ENCODE measurements at places on chromosomes 16 and 17. TPM values are rescaled to one million over a fixed set of nuclear protein-coding genes. Genes with fewer than 3 reads are reported as not detected.

GRCh38 chr16:8798174-8798527 is 512 bp downstream of the PMM2 start:
- peaks cover 56% of the 10 kb centered on the region for H3K4me1 ChIP-seq
- peaks cover 25% of the 10 kb centered on the region for H3K36me3 ChIP-seq
- no peaks in the 10 kb centered on the region for H3K27me3 ChIP-seq
- peak overlapping the region; percentile 85 for H3K27ac ChIP-seq

The TMEM88 gene
- polyA plus RNA-seq = 17.4 TPM

The RCVRN gene
- 0.75 TPM for polyA plus RNA-seq

GRCh38 chr16:60166-60565 is 6.5 kb downstream of the SNRNP25 start:
- no peaks in the 10 kb centered on the region for H3K27me3 ChIP-seq
- H3K27ac ChIP-seq = no peak overlapping the region
- peaks cover 98% of the 10 kb centered on the region for H3K36me3 ChIP-seq
- no peak overlapping the region for H3K4me3 ChIP-seq
- DNase-seq = no peak

- no peaks in the 10 kb centered on the region for H3K4me1 ChIP-seq
- DNase-seq = no peak
- H3K4me3 ChIP-seq = no peak overlapping the region
- no peaks in the 10 kb centered on the region for H3K27me3 ChIP-seq
These were observed 299.3 kb upstream of the SALL1 start for GRCh38 chr16:51450376-51450775.

The EPOP gene
- polyA plus RNA-seq = 1.5 TPM

DNA sequence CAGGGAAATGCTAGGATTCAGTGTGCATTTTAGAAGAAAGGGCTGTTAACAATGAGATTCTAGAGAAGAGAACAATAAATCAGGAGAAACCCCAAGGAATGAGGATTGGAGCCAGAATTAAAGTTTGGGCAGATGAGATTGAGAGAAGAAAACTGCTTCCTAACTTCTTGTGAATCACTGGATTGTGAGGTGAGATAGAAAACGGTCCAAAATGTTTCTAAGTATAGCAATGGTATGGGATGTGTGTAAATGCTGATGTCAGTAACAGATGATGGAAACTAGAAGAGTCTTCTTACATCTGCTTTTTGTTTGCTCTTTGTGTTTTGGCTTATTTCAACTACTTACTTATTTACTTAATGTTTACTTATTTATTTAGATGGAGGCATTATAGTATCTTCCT is 123.0 kb downstream of the KCNJ2 start:
- no peaks in the 10 kb centered on the region for H3K36me3 ChIP-seq
- peaks cover 6% of the 10 kb centered on the region for H3K4me1 ChIP-seq
- no peak overlapping the region for H3K27ac ChIP-seq
- no peak overlapping the region for H3K4me3 ChIP-seq

The LGALS9B gene
- polyA plus RNA-seq = 7.9 TPM

GRCh38 chr17:78396441-78397337 is 18.2 kb downstream of the PGS1 start:
- DNase-seq = peak; percentile 64
- H3K4me3 ChIP-seq = no peak overlapping the region
- H3K27me3 ChIP-seq = no peaks in the 10 kb centered on the region
- H3K4me1 ChIP-seq = peaks cover 51% of the 10 kb centered on the region

DNA sequence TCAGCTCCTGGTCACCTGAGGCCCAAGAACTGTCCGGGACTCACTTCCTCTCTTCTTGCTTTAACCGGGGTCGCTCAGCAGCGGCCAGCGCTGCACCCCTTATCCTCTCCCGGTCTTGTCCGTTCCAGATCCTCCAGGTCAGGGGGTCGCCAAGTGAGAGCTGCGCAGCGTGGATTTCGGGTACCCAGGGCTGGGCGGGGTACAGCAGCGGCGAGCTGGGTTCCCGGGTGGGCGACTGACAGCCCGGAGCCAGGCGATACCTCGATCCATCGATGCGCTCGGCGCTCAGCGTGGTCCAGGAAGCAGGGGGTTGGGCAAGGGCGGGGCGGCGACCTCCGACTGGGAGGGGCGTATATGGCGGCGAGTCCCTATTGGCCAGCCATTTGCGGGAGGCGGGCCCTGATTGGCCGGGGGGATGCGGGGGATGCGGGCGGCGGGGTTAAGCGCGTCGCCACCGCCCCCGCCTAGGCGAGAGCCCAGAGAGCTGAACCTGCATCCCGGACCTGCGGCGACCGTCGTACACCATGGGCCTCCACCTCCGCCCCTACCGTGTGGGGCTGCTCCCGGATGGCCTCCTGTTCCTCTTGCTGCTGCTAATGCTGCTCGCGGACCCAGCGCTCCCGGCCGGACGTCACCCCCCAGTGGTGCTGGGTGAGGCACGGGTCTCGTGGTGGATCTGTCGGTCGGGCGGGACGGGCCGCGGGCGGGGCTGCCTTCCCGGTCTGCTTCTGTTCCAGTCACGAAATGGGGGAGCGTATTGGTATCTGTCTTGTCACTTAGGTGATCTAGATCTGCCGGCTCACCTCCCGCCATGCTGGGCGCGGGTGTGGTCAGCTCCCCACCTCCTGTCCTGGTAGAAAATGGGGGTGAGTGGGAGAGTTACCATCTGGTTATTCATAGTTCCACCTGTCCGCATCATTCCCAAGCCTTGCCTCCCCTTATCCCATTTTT is at the start of gene PLA2G15:
PLA2G15 (plus strand) TSS at position 471 of the 951 bp plus-strand sequence; CDS start at position 525, 54 bp downstream.
- peaks cover 14% of the 10 kb centered on the region for H3K36me3 ChIP-seq
- H3K27ac ChIP-seq = peak within 1 kb of the TSS; percentile 28
- no peaks in the 10 kb centered on the region for H3K27me3 ChIP-seq

- DNase-seq = no peak
- no peak overlapping the region for H3K4me3 ChIP-seq
These were observed 8.6 kb upstream of the NUDT16L1 start for GRCh38 chr16:4684763-4685162.

The MILR1 gene
- polyA plus RNA-seq = 2.7 TPM

- H3K4me3 ChIP-seq = peak overlapping the region; percentile 30
- peaks cover 5% of the 10 kb centered on the region for H3K36me3 ChIP-seq
- H3K27me3 ChIP-seq = no peaks in the 10 kb centered on the region
- H3K27ac ChIP-seq = peak overlapping the region; percentile 76
These were observed 14.3 kb downstream of the PIEZO1 start for GRCh38 chr16:88770461-88771293.

The EIF1 gene
- polyA plus RNA-seq = 333 TPM

The MEIOB gene
- polyA plus RNA-seq = not detected

DNA sequence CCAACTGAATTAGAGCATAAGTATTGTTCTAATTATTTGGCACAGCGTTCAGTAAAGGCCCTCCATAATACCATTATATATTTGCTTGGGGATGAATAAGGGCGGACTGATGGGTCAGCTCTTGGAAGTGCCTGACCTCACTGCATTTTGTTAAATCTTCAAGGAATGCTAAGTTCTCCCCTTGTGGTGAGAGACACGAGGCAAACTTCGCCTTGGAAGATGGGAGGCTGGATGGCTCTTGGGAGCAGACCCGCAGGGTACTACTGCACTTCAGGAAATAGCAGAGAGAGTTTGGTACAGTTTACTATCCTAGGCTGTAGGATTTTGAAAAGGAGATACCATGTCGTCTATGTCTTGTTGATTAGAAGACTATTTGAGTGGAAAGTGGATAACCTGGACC is 87.0 kb upstream of the RPRML start:
- no peak overlapping the region for H3K4me3 ChIP-seq
- no peak for DNase-seq
- H3K27me3 ChIP-seq = no peaks in the 10 kb centered on the region

The RAI1 gene
- polyA plus RNA-seq = 12.0 TPM

GRCh38 chr16:88116121-88116520 is 164.9 kb downstream of the BANP start:
- H3K4me1 ChIP-seq = no peaks in the 10 kb centered on the region
- DNase-seq = no peak
- no peak overlapping the region for H3K4me3 ChIP-seq
- no peak overlapping the region for H3K27ac ChIP-seq
- H3K27me3 ChIP-seq = no peaks in the 10 kb centered on the region

The CNEP1R1 gene
- 5.5 TPM for polyA plus RNA-seq

The CCL22 gene
- polyA plus RNA-seq = 0.12 TPM

DNA sequence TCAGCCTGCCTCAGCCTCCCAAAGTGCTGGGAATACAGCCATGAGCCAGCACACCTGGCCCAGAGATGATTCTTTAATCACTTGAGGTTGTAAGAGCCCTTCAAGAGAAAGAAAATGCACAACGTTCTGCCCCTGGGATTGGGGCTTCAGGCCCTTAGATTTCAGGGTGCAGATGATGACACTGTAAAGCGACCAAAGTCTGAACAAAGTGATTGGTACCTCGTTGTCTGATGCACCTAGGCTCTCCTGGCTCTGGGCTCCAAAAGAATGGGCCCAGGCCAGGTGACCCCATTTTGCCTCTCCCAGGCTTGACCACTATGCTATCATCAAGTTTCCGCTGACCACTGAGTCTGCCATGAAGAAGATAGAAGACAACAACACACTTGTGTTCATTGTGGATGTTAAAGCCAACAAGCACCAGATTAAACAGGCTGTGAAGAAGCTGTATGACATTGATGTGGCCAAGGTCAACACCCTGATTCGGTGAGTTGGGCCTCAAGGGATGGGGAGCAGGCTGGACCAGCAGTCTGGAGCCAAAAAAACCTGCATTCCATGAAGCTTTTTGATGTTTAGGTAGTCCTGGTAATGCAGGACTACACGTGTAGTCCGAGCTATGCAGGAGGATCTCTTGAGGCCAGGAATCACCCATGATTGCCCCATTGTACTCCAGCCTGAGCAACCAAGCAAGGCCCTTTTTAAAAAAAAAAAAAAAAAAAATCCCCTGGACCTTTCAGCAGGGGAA is 2.8 kb downstream of the RPL23A start:
- H3K4me1 ChIP-seq = peaks cover 46% of the 10 kb centered on the region
- H3K36me3 ChIP-seq = peaks cover 44% of the 10 kb centered on the region
- H3K27ac ChIP-seq = no peak overlapping the region
- no peaks in the 10 kb centered on the region for H3K27me3 ChIP-seq

DNA sequence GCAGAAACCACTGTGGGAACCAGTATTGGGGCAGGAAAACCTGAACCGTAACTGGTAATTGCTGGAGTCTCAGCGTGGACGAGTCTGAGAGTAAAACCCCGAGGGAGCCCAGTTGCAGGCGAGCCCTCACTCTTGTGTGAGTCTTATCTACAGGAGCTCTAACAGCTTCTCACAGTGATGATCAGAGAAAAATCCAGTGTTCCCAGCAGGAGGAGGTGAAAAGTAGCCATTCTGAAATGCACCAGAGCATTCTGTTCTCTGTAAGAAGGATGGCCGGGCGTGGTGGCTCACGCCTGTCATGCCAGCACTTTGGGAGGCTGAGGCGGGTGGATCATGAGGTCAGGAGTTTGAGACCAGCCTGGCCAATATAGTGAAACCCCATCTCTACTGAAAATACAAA is 161.2 kb downstream of the COPRS start:
- H3K36me3 ChIP-seq = no peaks in the 10 kb centered on the region
- H3K4me3 ChIP-seq = no peak overlapping the region
- DNase-seq = no peak
- peaks cover 15% of the 10 kb centered on the region for H3K4me1 ChIP-seq

The MYL11 gene
- 4.7 TPM for polyA plus RNA-seq

- no peaks in the 10 kb centered on the region for H3K4me1 ChIP-seq
- H3K4me3 ChIP-seq = no peak overlapping the region
- no peak overlapping the region for H3K27ac ChIP-seq
These were observed 109.9 kb downstream of the TANC2 start for GRCh38 chr17:63075969-63076368.

DNA sequence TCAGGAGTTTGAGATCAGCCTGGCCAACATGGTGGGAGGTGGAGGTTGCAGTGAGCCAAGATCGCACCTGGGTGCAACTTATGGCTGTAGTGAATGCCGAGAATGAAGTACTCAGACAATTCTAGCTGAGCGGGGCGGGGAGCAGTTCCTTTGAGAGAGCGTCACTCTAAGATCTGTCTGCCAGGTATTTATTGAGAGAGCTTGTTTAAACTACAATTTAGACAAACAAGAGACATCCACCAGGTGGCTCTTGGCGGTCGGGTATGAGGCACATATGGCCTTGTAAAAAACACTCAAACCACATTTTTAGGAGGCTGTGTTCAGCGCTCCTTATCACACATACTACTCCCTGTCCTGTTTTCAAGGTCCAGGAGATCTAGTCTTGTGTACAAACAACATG is 40.6 kb upstream of the CDH1 start:
- no peak for DNase-seq
- H3K36me3 ChIP-seq = no peaks in the 10 kb centered on the region
- H3K4me3 ChIP-seq = no peak overlapping the region
- H3K27ac ChIP-seq = no peak overlapping the region

DNA sequence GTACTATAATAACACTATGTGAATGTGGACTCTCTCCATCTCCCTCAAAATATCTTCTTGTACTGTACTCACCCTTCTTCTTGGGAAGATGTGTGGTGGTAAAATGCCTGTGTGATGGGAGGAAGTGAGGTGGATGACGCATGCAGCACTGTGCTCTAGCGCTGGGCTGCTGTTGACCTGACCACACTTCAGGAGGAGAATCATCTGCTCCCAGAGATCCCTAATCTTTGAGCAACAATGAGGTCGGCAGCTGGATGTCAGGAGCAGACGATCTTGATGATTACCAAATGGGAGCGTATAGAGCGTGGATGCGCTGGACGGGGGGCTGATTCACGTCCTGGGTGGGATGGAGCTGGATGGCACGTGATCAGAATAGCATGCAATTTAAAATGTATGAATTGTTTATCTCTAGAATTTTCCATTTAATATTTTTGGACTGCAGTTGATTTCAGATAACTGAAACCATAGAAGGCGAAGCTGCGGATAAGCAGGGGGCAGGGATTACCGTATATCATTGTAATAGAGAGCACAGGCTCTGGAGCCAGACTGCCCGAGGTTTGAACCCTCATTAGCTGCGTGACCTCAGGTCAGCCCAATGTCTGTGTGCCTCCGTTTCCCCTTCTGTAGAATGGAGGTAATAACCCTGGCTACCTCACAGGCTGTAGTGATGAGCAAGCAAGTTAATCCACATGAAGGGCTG is 23.7 kb upstream of the CYLD start:
- no peaks in the 10 kb centered on the region for H3K36me3 ChIP-seq
- no peak overlapping the region for H3K27ac ChIP-seq
- H3K27me3 ChIP-seq = no peaks in the 10 kb centered on the region
- H3K4me3 ChIP-seq = no peak overlapping the region
- peak; percentile 34 for DNase-seq

- no peak overlapping the region for H3K4me3 ChIP-seq
- peaks cover 23% of the 10 kb centered on the region for H3K4me1 ChIP-seq
- H3K27ac ChIP-seq = peak overlapping the region; percentile 58
These were observed 17.3 kb downstream of the SLC5A10 start for GRCh38 chr17:18968945-18969887.

DNA sequence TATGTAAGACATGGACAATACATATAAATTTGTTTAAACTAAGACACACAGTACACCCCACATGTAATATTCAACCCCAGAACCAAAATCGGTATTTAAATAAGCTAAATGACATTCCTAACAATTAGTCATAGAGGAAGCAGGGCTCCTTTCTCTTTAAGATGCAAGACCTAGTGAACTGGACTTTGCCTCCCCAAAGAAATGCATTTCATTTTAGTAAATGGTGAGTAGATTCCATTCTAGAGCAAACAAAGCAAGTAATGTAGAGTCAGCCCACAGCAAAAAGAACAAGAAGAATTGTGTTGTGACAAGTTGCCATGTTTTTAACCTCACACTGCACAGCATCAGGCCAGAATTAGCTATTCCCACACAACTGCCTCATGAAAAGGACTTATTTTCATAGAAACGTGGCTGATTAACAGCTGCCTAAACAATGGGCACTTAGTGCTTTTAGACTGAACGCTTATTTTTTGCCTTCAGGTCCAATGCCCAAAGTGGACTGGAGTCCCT is 14.4 kb downstream of the DNAJC7 start:
- peak; percentile 68 for DNase-seq
- peaks cover 11% of the 10 kb centered on the region for H3K4me1 ChIP-seq
- no peaks in the 10 kb centered on the region for H3K27me3 ChIP-seq
- H3K27ac ChIP-seq = peak overlapping the region; percentile 50
- H3K4me3 ChIP-seq = no peak overlapping the region

Measured in stomach (tissue), 19 donors.